ENCODE measurements at places on chromosomes 1 and 21. TPM values are rescaled to one million over a fixed set of nuclear protein-coding genes. Genes with fewer than 3 reads are reported as not detected.

The CSF1 gene
- total RNA-seq, result 87.8 TPM

The PRDM2 gene
- total RNA-seq, result 67.9 TPM

The TDRD5 gene
- total RNA-seq, result not detected

The NID1 gene
- total RNA-seq, result 0.15 TPM

The CFHR3 gene
- total RNA-seq, result not detected

The AMY1B gene
- not detected for total RNA-seq
